Fibroblast of villous mesenchyme (primary cell): ENCODE measurements at places on chromosomes 2 and 18. TPM values are rescaled to one million over a fixed set of nuclear protein-coding genes. Genes with fewer than 3 reads are reported as not detected.

Gene KIAA2012
- under 0.01 TPM in 2 replicates for total RNA-seq

Gene GRHL1
- 0.64 and 1.7 TPM in 2 replicates for total RNA-seq

Gene TSPYL6
- not detected in 2 replicates for total RNA-seq

Gene PMAIP1
- 25.4 and 25.5 TPM in 2 replicates for total RNA-seq

Gene DSG1
- total RNA-seq = not detected in 2 replicates

Gene PSTPIP2
- total RNA-seq = 8.7 and 21.2 TPM in 2 replicates

Gene COMMD1
- total RNA-seq = 59.2 and 63.5 TPM in 2 replicates

Gene OTX1
- total RNA-seq = not detected in 2 replicates

Gene MAPK4
- under 0.01 TPM in 1 of 2 replicates, not detected in the other for total RNA-seq

Gene C2orf15
- not detected in 2 replicates for total RNA-seq

Gene GCA
- total RNA-seq = 2.3 and 3.9 TPM in 2 replicates

Gene KYNU
- 0.43 and 0.64 TPM in 2 replicates for total RNA-seq

Gene FHOD3
- total RNA-seq = 5.2 TPM in 2 replicates

Gene ICA1L
- total RNA-seq = 3.5 and 4.8 TPM in 2 replicates

Gene ERBB4
- under 0.01 TPM in 1 of 2 replicates, not detected in the other for total RNA-seq

Gene NT5DC4
- total RNA-seq = not detected in 2 replicates

Gene KLHL29
- total RNA-seq = 10.6 and 14.7 TPM in 2 replicates

Gene CBLN2
- 1.7 and 30.9 TPM in 2 replicates for total RNA-seq

Gene ECEL1
- total RNA-seq = under 0.01 TPM in 1 of 2 replicates, not detected in the other

Gene LYPD1
- 16.0 and 34.5 TPM in 2 replicates for total RNA-seq
